ENCODE measurements at places on chromosomes 11 and 22.

GRCh38 chr11:63871962-63872799, 33.3 kb downstream of the MARK2 start:
- peak; percentile 45 for DNase-seq

GRCh38 chr11:122863704-122864326, 18.7 kb upstream of the JHY start:
- DNase-seq, result no peak

DNA sequence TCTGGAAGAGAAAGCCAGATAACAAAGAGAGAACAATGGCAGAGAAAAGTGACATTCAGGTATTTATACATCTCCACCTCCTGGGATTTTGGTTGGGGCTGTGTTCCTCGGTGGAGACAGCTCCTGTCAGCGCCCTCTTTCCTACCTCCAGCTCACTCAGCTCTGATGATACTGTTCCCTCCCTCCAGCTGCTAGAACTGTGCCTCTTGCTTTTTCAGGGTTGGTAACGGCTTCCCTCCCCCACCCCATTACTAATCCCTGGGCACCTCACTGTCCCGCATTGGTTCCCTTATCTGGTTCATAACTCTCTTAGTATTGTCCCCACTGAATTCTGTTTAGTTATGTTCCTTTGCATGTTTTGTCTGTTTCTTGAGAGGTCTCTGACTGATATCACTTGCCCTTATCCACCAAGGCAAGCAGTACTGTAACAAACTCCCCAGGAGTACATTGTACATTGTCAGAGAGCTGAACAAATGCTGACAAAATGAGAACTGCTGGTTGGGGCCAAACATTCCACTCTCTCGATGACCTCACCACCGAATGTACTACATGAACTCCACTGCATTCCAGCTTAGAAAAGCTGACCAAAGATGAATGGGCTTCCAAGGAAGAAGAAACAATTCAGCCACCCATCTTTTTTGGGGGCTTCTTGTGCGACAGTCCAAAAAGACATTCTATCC, 5.7 kb upstream of the FBXO3 start:
- no peak for DNase-seq

- no peak for DNase-seq
Observed at GRCh38 chr11:116342148-116342547, 430.6 kb downstream of the BUD13 start.

GRCh38 chr11:115049796-115050195, 371.5 kb downstream of the NXPE2 start:
- DNase-seq, result no peak

GRCh38 chr11:45050111-45050510, 96.3 kb upstream of the PRDM11 start:
- no peak for DNase-seq

- no peak for DNase-seq
Observed at GRCh38 chr11:93288767-93289166, 41.8 kb upstream of the DEUP1 start.

DNA sequence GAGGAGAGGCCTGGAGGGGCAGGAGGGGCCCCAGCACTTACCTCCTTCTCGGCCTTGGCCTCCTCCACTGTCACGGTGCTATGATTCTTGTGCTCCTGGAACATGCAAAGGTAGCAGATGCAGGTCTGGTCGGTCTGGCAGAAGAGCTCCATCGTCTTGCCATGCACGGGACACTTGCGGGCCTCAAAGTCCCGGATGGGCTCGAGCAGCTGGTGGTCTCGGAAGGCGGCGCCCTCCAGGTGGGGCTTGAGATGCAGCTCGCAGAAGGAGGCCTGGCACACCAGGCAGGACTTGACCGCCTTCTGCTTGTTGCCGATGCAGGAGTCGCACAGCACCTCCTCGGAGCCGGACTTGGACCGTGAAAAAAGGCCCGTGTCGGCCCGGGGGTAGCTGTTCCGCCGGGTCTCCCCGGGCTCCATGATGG, 714 bp downstream of the TRIM29 start:
- no peak for DNase-seq

DNA sequence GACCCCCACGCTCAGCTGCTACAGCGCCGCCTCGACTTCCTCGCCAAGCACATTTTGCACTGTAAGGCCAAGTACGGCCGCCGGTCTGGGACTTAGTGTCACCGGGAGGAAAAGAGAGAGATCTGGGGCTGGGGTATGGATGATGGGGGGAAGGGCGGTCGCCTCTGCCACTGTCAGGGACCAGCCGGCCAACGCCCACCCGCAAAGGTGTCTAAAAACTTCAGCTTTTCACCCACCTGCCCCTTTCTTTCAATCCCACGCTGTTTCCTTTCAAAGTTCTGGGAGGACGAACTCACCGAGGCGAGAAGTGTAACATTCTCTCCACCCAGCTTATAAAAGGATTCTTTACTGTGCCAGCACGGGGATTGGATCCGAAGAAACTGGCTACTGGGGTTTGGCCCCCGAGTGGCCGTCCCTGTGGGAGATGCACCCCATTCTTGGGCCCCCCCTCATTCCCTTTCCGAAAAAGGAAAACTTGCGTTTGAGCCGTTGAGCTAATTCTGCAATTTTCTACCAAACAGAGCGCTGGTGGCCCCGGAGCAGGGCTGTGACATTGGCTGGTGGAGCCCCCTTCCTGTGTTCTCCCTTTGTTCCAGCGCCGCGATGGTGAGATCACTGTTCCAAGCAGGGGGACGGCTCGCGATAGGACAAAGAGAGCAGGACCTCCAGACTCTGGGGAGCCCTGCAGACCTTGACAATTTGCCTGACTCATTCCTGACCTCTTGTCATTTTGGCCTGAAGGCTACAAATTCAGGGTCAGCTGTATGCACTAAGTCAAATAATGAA, 1.8 kb downstream of the FJX1 start:
- no peak for DNase-seq

GRCh38 chr22:45910928-45911467, 66.0 kb downstream of the WNT7B start:
- DNase-seq, result no peak

- DNase-seq, result no peak
Observed at GRCh38 chr11:109236696-109237095, 185.3 kb upstream of the C11orf87 start.

DNA sequence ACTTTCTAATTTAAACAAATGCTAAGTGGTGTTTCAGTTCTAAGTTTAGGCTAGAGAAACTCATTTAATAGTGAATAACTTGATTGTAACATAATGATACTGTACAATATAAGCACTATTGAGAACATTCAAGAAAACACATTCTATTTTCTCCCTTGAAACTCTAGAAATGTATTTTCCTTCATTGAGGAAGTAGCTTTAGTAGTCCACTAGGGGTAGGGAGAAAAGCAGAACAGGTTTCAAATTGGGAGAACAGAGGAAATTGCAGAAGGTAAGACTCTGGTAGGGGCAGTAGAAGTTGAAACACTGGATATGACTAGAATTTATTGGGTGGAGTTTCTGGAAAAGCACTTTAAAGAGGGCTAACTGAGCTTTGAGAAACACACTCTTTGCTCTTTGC, 31.6 kb upstream of the MPPED2 start:
- DNase-seq, result no peak

GRCh38 chr11:64859542-64860414, 15.3 kb upstream of the CDC42BPG start:
- no peak for DNase-seq

DNA sequence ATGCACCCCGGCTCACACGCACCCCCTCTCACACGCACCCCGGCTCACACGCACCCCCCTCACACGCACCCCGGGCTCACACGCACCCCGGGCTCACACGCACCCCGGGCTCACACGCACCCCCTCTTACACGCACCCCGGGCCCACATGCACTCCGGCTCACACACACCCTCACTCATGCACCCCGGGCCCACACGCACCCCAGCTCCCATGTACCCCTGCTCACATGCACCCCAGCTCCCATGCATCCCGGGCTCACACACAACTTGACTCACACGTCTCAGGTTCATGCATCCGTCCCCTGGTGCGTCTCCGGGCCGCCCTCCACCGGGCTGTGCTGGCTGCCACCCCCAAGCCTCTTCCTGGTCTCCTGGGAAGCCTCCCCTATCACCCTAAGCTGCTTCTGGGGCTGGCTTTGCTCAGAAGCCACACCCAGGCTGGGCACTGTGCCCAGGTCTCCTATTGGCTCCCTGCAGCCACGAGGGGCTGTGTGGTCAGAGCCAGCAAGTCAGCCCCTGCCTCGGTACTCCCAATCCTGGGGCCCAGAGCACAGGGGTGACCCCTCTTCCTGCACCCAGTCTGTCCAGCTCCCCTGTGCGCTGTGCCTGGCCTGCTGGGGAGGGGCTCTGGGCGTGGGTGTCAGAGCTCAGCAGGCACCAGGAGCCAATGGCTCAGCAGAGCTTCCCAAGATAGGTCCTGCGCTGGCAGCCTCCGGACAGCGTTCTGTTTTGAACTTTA, 16.9 kb downstream of the TSPAN4 start:
- DNase-seq, result no peak

GRCh38 chr11:24198481-24198880, 298.4 kb upstream of the LUZP2 start:
- DNase-seq, result no peak

DNA sequence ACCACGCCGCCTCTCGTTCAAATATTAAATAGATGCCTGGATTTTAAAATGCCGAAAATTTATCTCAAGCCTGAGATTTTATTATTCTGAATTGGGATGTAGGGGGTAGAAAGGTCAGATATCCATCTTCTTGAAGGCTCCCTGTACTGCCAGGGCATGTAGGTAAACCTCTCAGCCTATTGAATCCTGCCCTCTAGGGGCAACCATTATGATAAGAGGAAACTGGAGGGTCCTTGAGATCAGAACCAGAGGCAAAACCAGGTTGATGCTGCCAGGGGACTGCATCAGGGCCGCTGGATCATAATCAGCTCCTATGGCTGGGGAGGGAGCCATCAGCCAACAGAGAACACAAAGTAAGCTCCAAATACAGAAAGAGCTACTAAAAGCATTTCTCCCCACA, 92.4 kb downstream of the KCNC1 start:
- no peak for DNase-seq

- no peak for DNase-seq
Observed at GRCh38 chr11:67117672-67118180, 1.3 kb upstream of the KDM2A start.

GRCh38 chr22:31100762-31101525, 6.4 kb downstream of the SELENOM start:
- DNase-seq, result no peak

GRCh38 chr11:69915501-69916250, 96.5 kb upstream of the FGF3 start:
- no peak for DNase-seq

- DNase-seq, result no peak
Observed at GRCh38 chr11:8098361-8098760, 17.4 kb downstream of the TUB start.

GRCh38 chr22:23037429-23038333, 32.6 kb upstream of the GNAZ start:
- no peak for DNase-seq

GRCh38 chr22:45671783-45672563, at the start of gene ATXN10:
Gene ATXN10, plus strand, starts transcription at chr22:45671834. Its CDS starts 230 bp downstream, at chr22:45672064.
- DNase-seq, result peak; percentile 57

- DNase-seq, result no peak
Observed at GRCh38 chr11:2249189-2249916, 21.0 kb downstream of the ASCL2 start.

GRCh38 chr11:2724104-2724503, 24.3 kb upstream of the KCNQ1OT1 start:
- no peak for DNase-seq

DNA sequence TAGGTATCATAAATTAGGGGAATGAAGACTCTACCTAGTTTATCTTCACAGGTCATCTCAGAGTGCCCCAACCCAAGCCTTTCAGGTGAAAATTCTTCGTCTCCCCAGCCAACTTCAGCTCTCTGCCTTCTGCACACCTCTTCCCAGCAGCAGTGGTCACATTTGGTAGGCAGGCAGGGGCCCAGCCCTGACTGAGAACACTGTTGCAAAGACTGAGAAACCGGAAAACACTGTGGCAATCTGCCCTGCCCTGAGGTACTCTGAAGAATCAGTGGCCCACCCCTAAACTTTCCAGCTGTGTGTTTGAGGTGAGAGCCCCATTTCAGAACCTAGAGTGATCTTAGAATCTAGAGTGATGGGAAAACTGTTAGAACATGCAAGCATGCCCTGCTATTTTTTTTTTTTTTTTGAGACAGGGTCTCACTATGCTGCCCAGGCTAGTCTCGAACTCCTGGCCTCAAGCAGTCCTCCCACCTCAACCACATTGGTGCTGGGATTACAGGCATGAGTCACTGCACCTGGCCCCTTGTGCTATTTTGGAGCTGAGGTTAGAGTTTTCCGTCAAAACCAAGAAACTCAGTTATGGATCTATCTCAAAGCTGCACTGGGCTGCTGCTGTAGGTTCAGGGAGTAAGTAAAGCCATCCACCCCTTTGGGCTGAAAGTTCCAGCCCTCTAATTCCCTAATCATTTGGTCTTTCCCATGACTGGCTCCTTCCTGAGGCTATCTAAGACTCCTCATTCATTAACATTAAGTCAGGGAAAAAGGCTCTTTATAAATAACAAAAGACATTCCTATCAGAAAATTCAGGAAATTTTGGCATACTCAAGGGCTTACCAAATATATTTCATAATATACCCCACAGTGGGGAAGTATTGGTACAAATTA, 1.7 kb upstream of the LDHA start:
- no peak for DNase-seq

Data from T-helper 2 cell (primary cell).